Endothelial cell of coronary artery (primary cell): ENCODE measurements at places on chromosomes 12 and 14. TPM values are rescaled to one million over a fixed set of nuclear protein-coding genes. Genes with fewer than 3 reads are reported as not detected.

The NXPH4 gene
- total RNA-seq, result 2.5 TPM in 1 of 2 replicates, not detected in the other

The SRRM4 gene
- total RNA-seq, result not detected in 2 replicates

The COPZ1 gene
- 94.7 and 96.9 TPM in 2 replicates for total RNA-seq

The RIMKLB gene
- 67.2 and 87.9 TPM in 2 replicates for total RNA-seq

The CLEC4C gene
- not detected in 2 replicates for total RNA-seq

The DENR gene
- 34.2 and 41.2 TPM in 2 replicates for total RNA-seq

The SYT10 gene
- total RNA-seq, result not detected in 2 replicates

The MIA2 gene
- 10.5 and 14.3 TPM in 2 replicates for total RNA-seq

The OR10G2 gene
- total RNA-seq, result not detected in 2 replicates

The CCDC184 gene
- 0.09 and 0.28 TPM in 2 replicates for total RNA-seq

The RFLNA gene
- total RNA-seq, result 32.5 and 40.4 TPM in 2 replicates

The REM2 gene
- total RNA-seq, result 0.09 TPM in 2 replicates

The LRRK2 gene
- total RNA-seq, result 2.0 and 2.5 TPM in 2 replicates
